ELF-1 (cell line): ENCODE measurements at places on chromosomes 1 and 21.
A peak's percentile ranks its signal among the peaks of the same experiment; 100 is the strongest.

- no peak for DNase-seq
Observed at GRCh38 chr1:44220755-44221154, 7.5 kb downstream of the DMAP1 start.

GRCh38 chr1:205914155-205914507 lies 29.1 kb downstream of the SLC26A9 start:
- DNase-seq, result no peak

DNA sequence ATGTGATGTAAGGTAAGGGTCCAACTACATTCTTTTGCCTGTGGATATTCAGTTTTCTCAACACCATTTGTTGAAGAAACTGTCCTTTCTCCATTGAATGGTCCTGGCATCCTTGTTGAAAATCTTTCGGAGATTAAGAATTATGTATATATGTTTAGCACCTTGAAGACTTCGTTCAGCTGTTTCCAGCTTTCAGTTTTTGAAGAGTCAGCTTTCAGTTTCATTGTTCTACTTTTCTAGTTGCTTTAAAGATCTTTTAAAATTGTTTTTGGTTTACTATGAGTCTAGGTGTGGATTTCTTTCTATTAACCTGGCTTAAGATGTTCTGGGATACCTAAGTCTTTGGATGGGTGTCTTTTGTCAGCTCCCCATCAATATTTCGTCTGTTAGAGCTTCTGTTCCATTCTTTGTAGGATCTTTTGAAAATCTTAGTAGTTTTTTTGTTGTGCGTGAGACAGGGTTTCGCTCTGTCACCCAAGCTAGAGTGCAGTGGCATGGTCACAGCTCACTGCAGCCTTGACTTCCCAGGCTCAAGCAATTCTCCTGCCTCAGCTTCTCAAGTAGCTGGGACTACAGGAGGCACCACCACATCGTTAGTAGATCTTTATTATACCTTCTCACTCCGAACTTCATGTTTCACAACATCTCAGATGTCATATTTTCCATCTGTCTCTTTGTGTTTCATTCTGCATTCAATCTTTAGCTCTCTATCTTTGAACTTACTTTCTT lies 353.5 kb upstream of the B3GALT2 start:
- no peak for DNase-seq

DNA sequence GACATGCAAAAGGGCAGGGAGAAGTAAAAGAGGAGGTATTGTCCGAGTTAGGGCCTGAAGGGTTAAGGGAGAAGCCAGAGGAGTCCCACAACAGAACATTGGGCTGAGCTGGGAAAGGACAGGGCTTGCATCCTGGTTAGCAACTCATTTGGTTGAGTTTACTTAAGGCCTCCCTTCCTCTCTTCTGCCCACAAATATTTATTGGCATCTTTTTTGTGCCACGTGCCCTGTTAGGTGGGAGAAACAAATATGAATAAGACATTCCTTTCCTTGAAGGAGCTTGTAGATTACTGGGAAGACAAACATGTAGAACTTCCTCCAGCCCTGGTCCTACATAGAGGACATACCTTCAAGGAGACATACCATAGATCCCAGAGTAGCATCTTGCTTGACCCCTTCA lies 53.0 kb upstream of the PRELP start:
- no peak for DNase-seq

GRCh38 chr1:113390871-113391648 lies 745 bp downstream of the MAGI3 start:
- DNase-seq, result peak; percentile 69

DNA sequence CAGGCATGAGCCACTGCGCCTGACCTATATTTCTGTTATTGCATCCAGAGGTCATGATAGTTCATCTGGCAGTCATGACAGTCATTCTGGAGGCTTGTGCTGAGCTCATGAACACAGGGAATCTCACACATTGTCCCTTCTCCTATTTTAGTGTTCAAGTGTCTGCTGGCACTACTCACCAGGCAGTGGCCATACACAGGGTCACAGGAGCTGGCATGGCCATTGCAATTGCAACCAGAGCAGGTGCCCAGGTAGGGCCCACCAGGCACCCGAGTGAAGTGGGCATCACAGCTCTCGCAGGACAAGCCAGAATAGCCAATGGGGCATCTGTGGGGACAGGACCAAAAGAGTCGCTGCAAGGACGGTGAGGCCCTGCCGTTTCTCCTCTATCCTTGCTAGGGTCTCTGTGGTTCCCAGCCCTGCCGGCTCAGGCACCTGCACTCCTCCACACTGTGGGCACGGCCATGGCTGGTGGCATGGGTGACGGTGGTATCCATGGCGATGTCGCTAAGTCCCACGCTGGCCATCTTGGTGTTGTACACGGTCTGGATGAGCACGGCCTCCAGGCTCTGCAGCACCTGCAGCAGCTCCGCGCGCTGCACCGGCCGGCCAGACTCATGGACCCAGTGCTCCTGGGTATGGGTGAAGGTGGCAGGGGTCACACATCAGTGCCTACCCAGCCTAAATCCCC lies 57.0 kb downstream of the HSPG2 start:
- DNase-seq, result no peak

- DNase-seq, result no peak
Observed at GRCh38 chr1:203186446-203187303, at the start of gene CHI3L1. CHI3L1 (minus strand) TSS chr1:203186704; CDS start chr1:203186623, 81 bp downstream.

DNA sequence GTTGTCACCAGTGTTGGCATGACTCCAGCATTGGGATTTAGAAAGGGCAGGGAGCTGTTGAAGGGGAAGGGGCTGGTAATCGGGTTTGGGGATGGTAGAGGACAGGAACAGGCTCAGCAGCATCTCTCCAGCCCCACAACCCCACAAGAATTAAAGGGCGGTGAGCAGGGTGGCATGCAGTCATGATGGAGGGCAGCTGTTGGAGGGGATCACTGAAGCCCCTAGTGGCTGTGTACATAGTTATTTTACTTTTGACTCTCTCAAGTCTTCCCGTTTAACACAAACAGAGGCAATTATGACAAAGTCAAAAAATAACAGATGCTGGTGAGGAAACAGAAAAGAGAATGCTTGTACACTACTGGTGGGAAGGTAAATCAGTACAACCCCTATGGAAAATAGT lies 213.8 kb downstream of the URB2 start:
- no peak for DNase-seq

- DNase-seq, result no peak
Observed at GRCh38 chr1:58699011-58699762, 675 bp downstream of the MYSM1 start.

- DNase-seq, result no peak
Observed at GRCh38 chr1:55216096-55216495, 932 bp upstream of the USP24 start.

GRCh38 chr1:212712451-212713303 lies 13.0 kb upstream of the BATF3 start:
- DNase-seq, result peak; percentile 71

DNA sequence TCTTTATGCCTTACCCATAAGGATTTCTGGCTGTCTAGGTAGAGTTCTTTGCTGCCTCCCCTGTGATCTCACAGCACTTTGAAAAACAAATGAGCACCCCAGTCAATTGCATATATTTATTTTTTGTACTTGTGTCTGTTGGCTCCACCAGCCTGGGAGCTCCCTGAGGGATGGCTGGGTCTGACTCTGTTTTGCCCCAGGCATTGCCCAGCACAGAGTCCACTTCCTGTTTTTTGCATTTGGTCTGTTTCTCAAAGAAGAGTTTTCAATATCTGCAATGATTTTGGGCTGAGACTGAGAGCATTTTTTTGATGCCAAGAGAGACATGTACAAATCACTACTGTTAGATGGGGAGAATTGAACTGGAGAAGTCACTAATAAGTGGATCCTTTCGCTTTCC lies 125.0 kb downstream of the FOXD2 start:
- DNase-seq, result no peak

GRCh38 chr1:86504137-86504479 lies 35.4 kb downstream of the CLCA1 start:
- DNase-seq, result peak; percentile 34

DNA sequence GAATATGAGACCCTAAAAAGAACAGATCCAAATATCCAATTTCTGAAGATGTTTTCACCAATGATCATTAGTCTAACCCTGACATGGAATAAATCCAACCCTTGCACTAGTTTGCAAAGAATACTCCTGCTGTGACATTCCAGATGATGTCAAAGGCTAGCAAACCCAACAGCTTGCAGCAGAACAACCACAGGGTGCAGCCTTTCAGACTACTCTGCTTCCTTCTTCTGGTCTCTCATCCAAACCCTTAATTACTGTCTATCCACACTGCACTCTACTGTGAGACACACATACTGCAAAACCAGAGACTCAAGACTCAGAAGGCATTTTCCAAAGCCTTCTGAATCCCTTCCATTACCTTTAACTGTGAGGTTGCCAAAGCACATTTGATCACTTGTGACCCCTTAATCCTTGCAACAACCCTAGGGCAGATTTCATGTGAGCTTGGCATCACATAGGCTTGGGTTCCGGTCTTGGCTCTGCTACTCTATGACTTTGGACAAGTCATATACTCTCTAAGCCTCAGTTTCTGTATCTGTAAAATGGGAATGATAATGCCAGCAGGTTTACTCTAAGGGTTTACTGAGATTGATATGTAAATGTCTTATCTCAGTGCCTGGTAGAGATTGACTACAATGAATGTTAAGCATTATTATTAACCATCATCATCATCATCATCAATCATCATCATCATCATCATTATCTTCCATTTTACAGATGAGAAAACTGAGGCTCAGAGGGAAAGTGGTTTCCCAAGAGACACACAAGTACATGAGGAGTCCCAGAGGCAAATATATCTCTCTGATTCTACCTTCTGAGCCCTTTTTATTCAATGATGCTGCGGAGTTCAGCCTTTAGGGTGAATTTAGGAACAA lies 94.5 kb downstream of the SYF2 start:
- no peak for DNase-seq

GRCh38 chr1:233497679-233498078 lies 116.2 kb upstream of the KCNK1 start:
- DNase-seq, result no peak
